ENCODE measurements at places on chromosomes 12 and 14. TPM values are rescaled to one million over a fixed set of nuclear protein-coding genes. Genes with fewer than 3 reads are reported as not detected.

The TMCC3 gene
- 6.7 TPM for total RNA-seq

The TC2N gene
- total RNA-seq = 14.7 TPM

The AGAP2 gene
- total RNA-seq = 0.91 TPM

The ITPK1 gene
- 128 TPM for total RNA-seq

The SERPINA6 gene
- not detected for total RNA-seq

The NIN gene
- total RNA-seq = 51.9 TPM

The KRT80 gene
- not detected for total RNA-seq

The KRT6C gene
- not detected for total RNA-seq

The SLC10A1 gene
- not detected for total RNA-seq

The GALNT8 gene
- 10.3 TPM for total RNA-seq

The OAS1 gene
- 14.6 TPM for total RNA-seq

The LRFN5 gene
- total RNA-seq = 1.1 TPM

The RERG gene
- 5.1 TPM for total RNA-seq

The ADGRD1 gene
- total RNA-seq = 386 TPM

The ASB8 gene
- 69.9 TPM for total RNA-seq

The PZP gene
- 0.74 TPM for total RNA-seq

The TSPAN19 gene
- total RNA-seq = not detected

The CAPZA3 gene
- total RNA-seq = not detected

The DEGS2 gene
- not detected for total RNA-seq

The VDR gene
- 0.93 TPM for total RNA-seq

The ANAPC7 gene
- total RNA-seq = 34.3 TPM

The CCDC85C gene
- total RNA-seq = 21.0 TPM

The FOXG1 gene
- total RNA-seq = not detected

The CLEC4D gene
- total RNA-seq = not detected

The WNT5B gene
- total RNA-seq = 3.6 TPM

The ANO4 gene
- 0.29 TPM for total RNA-seq

The ZNF605 gene
- total RNA-seq = 9.7 TPM

The RBP5 gene
- total RNA-seq = 0.47 TPM

The CEP290 gene
- 6.5 TPM for total RNA-seq

The BRF1 gene
- total RNA-seq = 18.1 TPM

The NCKAP5L gene
- total RNA-seq = 21.3 TPM

The RNASE1 gene
- total RNA-seq = 256 TPM

The GLT8D2 gene
- total RNA-seq = 8.9 TPM

The C1QL4 gene
- not detected for total RNA-seq

The KIF26A gene
- total RNA-seq = 10.6 TPM

The CRIP2 gene
- total RNA-seq = 1,091 TPM

The PRPH gene
- 1.8 TPM for total RNA-seq

The NEUROD4 gene
- not detected for total RNA-seq

The GLIPR1L1 gene
- not detected for total RNA-seq

The ENDOU gene
- 0.28 TPM for total RNA-seq
